GM13977 (cell line): ENCODE measurements at places on chromosomes 2 and 18.

- DNase-seq = no peak
These were observed 49.1 kb downstream of the MYO7B start for GRCh38 chr2:127584516-127585033.

DNA sequence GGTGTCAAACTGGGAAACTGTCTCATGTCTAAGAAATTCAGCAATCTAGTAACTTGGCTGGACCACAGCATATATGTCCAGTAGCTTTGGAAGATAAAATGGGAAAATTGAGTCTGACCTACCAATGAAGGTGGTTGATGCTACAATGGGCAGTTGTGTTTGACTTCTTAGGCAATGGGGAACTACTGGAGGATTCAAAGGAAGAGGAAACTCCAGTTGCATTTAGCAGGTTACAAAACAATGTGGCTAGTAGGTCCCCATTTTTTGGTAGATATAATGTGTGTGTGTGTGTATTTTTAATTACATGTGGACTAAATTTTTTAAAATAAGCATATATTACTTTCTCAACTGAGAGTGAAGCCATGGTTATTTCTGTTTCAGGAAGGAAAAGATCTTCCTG is 427.7 kb downstream of the NBAS start:
- DNase-seq = no peak

DNA sequence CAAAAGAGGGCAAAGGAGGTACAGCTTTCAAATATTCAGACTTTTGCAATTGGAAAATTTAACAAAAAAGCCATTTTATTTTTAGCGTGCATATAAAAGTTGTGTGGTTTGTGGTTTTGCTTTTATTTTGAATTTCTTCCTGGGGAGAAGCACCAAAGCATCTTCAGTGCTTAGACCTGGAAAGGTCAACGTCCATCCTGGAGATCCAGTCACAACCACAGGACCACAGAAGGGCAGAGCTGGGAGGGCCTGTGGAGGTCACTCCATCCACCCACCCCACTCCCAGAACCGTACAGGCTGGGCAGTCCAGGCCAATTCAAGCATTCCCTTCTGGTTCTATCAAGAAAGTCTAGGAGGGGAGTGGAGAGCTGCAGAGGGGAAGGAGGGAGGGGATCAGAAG is 43.8 kb downstream of the MPHOSPH10 start:
- DNase-seq = no peak

DNA sequence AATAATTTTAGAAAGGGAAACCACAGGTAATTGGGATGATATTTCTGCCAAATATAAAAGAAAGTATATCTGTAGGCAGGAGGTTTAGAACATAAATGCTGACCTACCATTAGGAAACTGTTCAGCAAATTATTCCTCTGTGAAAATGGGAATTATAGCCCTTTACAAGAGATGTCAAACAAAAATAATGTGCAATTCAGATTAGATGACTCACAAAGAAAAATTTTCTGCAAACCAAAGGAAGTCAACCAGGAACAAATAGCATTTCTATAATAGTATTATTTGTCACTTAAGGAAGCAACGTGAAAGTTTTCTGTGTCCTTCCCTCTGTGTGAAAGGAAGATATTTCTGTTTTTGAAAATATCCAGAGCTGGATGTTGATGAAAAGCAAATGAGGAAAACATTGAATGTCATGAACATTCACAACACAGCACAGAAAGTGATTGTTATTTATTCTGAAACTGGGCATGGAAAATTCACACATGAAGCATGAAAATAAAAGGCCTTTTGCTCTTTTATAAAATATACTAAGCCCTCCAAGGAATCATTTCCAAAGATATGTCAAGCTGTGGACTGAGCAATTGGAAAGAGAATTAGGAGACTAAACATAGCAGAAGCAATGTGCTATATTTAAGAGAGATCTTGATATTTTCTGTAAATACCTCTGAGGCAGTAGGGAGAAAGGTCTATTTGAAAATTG is 57.9 kb upstream of the SPHKAP start:
- DNase-seq = no peak

DNA sequence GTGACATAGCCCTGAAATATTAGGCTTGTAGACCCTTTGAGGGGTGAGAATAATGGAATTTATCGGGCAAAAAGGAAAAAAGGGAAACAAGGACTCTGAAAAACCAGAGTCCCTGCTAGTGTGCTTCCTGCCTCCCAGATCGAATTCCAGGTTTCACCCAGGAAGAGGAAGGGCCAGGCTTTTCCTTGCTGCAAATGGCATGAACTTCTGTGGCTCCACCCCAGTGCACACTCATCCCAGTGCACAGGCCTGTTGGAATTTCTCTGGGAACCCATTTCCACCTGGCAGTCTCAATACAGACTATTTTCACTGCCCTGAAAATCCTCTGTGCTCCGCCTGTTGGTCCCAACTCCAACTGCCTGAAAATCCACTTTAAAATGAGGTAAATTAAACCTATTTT is 29.9 kb downstream of the C18orf54 start:
- no peak for DNase-seq

DNA sequence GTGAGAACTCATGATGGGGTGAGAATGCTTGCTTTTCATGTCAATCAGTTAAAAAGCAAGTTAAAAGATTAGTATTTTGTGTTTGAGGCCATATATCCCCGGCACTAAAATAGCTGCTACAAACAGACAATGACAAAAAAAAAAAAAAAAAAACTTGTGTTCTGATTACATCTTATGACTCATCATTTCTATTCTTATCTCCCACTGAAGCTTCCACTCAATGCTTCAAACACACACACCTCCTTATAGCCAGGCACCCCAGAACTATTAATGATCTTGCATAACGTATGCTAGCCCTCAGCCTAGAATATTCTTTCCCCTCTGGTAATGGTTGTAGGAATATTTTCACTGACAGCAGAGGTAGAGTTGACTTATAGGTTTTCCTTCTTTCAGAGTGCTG is 778.3 kb downstream of the TRIB2 start:
- no peak for DNase-seq

GRCh38 chr2:191010887-191011885 is 2.8 kb downstream of the STAT1 start:
- DNase-seq = no peak

GRCh38 chr2:162926907-162927306 is 88.3 kb upstream of the KCNH7 start:
- no peak for DNase-seq

DNA sequence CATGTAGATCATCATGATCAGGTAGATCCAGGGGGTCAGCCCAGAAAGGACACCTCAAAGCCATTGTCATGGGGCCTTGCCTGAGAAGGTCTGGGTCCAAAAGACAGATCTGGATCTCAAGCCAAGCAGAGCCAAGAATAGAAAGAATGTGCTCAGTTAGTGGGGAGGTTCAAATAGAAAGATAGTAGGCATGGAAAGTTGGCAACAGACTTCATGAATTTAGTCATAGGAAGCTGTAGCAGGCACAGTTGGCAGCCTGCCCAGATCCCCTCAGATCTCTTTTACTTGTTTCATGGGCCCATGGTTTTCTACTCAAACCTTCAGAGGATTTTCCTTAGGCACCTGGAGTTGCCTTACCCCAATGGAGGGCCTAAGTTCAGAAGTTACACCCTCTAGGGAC is 767.0 kb downstream of the SLC4A3 start:
- no peak for DNase-seq

DNA sequence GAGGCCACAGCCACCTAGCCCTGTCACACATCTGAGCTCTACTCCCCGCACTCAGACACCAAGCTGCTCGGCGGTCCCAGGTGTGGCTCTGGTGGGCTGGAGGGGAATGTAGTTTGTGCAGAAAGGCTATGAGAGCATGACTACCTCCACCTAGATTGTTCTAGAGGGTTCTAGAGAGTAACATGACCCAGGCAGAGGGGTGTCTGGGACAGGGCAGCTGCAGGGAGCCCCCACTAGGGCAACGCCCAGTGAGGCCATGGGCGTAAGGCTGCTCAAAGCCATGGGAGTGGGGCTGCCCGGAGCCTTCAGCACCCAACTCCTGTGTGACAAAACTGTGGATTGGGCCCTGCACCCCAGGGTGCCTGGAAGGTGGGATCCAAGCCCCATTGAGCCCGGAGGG is 511.4 kb upstream of the MYT1L start:
- DNase-seq = no peak

GRCh38 chr18:8865934-8866333 is 160.6 kb downstream of the MTCL1 start:
- no peak for DNase-seq

GRCh38 chr2:241853651-241854341 is 4.9 kb downstream of the PDCD1 start:
- no peak for DNase-seq

DNA sequence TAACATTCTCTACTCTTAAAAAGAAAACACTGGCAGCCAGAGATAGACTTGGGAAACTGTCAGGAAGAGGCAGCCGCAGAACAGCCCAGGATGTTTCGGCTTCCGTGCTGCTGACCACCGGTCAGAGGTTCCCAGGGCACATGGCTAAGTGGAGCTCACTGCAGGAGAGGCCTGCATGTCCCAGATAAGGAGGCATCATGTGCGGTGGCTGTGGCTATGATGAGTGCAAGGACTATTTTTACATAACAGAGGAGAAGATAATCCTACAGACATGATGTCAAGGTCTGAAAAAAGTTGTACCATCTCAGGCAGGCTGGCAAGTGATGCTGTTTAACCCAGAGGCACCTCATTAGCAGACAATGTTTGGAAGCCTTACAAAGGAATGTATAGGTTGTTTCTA is 252.3 kb downstream of the CYRIA start:
- DNase-seq = no peak

DNA sequence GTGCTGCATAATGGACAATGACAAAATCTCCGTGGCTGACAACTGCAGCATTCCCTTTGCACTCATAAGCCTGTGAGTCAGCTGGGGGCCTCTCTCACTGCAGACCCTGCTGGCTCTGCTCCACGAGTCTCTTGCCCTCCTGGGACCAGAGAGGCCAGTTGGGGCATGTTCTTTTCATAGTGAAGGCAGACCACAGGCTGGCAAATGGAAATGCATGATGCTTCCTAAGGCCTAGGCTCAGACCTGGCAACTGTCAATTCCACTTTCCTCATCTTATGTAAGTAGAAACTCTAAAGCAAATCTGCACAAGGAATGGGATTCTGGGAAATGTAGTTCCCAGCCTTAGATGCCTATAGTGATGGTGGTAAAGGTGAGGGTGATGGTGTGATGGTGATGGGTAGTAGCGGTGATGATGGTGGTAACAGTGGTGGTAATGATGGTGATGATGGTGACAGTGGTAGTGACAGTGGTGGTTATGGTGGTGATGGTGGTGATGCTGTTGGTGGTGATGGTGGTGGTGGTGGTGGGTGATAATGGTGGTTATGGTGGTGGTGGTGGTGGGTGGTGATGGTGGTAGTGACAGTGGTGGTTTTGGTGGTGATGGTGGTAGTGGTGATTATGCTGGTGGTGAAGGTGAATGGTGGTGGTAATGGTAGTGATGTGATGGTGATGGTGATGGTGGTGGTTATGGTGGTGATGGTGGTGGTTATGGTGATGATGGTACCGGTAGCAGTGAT is 185.8 kb upstream of the ARL4C start:
- no peak for DNase-seq

DNA sequence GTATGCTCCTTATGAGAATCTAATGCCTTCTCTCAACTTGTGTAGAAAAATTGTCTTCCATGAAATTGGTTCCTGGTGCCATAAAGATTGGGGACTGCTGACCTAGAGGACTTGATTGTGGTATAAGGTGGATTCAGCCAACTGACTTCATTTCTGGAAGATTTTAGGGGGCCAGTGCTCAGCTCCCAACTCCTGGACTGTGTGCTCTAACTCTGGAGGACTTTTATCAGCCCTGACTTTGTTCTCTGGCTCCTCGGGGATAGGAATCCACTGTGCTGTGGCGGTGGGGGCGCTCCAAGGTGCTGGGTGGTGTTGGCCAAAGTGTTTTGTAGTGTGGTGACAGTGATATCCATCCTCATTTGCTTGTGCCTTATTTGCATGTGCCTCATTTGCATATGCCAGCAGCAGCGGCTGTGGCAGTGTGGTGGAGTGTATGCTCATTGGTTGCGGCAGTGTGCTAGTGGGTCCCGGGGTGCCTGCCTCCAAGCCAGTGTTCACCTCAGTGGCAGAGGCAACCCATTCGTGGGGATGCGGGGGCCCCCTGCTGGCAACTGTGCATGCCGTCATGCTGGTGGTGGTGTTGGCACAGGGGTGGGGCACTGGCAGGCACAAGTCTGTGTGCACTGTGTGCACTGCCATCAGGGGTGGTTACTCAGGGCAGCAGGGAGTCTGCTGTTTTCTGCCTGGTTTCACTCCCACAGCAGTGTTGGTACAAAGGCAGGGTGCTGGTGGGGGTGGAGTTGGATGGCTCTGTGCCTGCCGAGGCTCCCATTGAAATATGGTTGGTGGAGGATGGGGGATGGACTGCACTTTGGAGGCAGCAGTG is 19.6 kb downstream of the EHBP1 start:
- DNase-seq = no peak

DNA sequence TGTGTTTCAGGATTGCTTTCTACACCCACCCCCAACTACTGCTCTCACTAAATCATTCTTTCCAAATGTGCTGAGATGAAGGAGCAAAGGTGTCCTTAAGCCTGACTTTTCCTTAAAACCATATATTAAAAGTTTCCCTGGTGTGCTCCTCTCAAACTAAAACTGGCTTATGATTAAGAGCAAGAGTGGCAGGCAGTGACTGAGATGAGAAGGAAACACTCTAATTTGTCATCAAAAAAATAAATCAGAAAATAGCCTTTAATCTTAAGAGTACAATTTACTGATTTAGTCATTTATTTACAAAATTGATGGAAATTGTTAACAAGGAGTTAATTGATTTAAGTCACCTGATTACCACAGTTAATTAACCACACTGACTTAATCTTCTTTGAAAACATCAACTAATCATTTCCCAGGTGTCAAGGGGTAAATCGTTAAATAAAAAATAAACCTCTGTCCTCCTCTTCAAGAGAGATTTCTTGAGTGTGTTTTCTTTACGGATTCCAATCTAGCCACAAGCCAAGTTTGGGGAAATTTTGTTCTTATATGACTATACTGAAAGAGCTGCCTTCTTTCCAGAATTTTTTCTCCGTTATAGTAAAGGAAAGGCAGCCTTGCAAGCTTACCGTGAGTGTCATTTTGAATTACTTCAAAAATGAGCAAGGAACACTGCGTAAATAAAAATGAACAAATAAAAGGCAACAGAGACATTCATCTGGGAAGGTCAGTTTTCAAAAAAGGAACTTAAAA is 17.4 kb downstream of the LRP2 start:
- no peak for DNase-seq

DNA sequence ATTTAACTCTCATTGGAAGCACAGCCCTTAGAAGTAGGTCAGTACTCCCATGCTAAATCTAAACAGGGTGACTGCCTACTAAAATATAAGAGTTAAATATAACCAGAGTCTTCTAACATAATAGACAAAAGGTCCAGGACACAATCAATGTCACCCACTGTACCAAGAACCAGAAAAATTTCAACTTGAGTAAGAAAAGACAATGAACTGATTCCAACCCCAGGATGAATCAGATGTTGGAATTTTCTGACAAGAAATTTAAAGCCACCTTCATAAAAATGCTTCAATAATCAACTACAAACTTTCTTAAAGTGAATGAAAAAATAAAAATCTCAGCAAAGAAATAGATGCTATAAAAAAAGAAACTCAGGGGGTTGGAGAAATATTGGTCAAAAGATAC is 71.3 kb upstream of the NPAS2 start:
- DNase-seq = no peak

- no peak for DNase-seq
These were observed 13.5 kb downstream of the MALL start for GRCh38 chr2:110101901-110102803.
